ENCODE measurements at places on chromosomes 12 and 14.

- no peak for DNase-seq
These were observed 17.0 kb upstream of the BCL11B start for GRCh38 chr14:99288948-99289347.

DNA sequence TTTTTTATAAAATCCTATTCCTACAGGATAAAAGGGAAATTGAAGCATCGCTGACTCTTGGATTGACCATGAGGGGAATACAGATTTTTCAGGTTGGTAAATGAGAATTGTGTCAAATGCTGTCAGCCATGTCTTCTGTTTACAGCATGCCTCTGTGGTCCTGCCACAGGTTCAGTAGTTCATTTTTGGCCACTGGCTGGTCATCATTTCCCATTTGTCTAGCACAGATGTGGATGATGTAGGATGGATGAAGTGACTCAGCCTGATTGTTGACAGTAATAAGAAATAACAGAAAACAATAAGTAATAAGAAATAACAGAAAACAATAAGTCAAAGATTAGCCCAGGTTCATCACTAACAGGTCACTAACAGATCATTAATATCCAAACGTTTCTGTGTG is 59.8 kb downstream of the FRMD6 start:
- no peak for DNase-seq

GRCh38 chr12:111022386-111022785 is 102.0 kb upstream of the MYL2 start:
- no peak for DNase-seq

GRCh38 chr12:226401-226800 is 12.4 kb upstream of the SLC6A12 start:
- DNase-seq = no peak

GRCh38 chr14:96567289-96567899 is 65.2 kb downstream of the PAPOLA start:
- no peak for DNase-seq

- DNase-seq = no peak
These were observed 44.0 kb upstream of the EIF5 start for GRCh38 chr14:103290056-103290455.

- no peak for DNase-seq
These were observed 7.4 kb upstream of the ATG101 start for GRCh38 chr12:52062167-52063081.

GRCh38 chr12:109719123-109720022 is 5.7 kb downstream of the FAM222A start:
- DNase-seq = no peak

DNA sequence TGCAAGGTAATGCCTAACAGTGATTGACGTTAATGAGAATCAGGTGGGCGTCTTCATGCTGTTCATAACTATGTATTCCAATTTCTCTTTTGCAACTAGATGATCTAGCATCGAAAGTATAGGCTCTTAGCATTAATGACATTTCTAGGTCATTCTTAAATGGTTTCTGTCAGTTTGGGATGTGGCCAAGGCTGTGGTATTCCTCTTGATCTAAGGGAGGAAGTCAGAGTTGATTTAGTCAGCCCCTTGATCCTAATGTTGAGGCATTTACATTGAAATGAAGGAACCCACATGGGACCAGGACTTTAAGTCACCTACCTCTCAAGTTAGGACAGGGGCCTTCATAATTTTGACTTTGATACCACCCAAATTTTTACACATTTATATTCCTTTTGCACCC is 448.1 kb downstream of the NPAS3 start:
- DNase-seq = no peak

DNA sequence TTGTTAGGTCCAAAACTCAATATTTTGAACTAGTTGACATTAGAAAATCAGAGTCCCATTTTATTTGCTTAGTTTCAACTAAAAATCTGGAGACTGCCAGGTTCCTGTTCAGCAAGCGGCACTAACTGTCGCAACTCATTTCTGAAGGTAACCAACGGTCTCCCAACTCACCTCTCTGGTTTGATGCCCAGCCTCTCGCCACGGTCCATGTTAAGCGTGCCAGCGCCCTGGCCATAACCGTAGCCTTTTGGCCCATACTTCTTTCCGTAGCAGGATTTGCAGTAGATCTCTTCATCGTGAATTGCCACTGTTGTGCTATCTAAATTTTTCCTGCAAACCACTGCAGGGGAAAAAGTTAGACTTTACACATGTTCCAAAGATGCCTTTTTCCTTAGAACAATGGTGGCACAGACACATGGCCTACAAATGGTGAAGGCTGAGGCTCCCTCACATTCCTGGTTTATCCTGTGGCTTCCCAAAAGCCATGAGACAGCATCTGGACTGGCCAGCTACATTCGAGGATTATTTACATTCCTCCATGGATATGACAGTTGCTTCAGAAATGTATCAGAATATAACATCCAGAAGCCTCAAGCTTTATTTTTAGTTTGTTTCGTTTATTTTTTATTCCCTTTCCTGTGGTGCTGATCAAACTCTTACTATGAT is 15.7 kb downstream of the CSRP2 start:
- no peak for DNase-seq

- no peak for DNase-seq
These were observed 1.8 kb downstream of the KIF26A start for GRCh38 chr14:104140213-104140462.

GRCh38 chr12:82510386-82510785 is 152.1 kb downstream of the METTL25 start:
- no peak for DNase-seq

GRCh38 chr14:66300886-66301285 is 185.3 kb upstream of the CCDC196 start:
- DNase-seq = no peak

All from LNCaP clone FGC (cell line).